ENCODE measurements at places on chromosomes 5 and 9. TPM values are rescaled to one million over a fixed set of nuclear protein-coding genes. Genes with fewer than 3 reads are reported as not detected.

The SPRY4 gene
- total RNA-seq, result 1.3 TPM

The PCDHB3 gene
- not detected for total RNA-seq

The SMIM3 gene
- total RNA-seq, result 9.4 TPM

The ASPN gene
- not detected for total RNA-seq

DNA sequence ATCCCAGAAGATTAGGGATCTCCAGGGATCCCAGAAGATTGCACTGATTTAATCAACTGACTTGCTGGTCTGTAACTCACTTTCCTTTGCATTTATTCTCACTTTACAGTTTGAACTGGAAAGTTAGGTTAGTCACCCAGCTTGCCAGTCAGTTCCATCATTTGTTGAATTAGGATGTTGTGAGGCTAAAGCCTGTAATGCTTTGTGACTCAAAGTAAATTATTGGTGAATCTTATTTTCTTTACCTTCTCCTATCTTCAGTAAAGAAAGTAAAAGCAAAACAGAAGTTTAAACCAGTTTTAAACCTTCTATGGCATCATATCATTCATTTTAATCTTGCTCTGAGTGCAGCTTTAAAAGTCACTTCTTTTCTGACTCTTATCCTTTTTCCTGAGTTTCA, 85.8 kb downstream of the SLC44A1 start:
- DNase-seq, result no peak

GRCh38 chr5:127400946-127401670, 110.5 kb downstream of the MEGF10 start:
- DNase-seq, result no peak

GRCh38 chr9:26457151-26457550, 435.5 kb downstream of the CAAP1 start:
- DNase-seq, result no peak
